Transverse colon (tissue), 4 donors: ENCODE measurements at places on chromosomes 7 and 10.

- no peak overlapping the region for H3K27ac ChIP-seq
- H3K4me1 ChIP-seq: peaks cover 5% of the 10 kb centered on the region
- no peaks in the 10 kb centered on the region for H3K36me3 ChIP-seq
- DNase-seq: no peak
- no peak overlapping the region for H3K4me3 ChIP-seq
These were observed 116.0 kb upstream of the ANKRD1 start for GRCh38 chr10:91036807-91037411.

DNA sequence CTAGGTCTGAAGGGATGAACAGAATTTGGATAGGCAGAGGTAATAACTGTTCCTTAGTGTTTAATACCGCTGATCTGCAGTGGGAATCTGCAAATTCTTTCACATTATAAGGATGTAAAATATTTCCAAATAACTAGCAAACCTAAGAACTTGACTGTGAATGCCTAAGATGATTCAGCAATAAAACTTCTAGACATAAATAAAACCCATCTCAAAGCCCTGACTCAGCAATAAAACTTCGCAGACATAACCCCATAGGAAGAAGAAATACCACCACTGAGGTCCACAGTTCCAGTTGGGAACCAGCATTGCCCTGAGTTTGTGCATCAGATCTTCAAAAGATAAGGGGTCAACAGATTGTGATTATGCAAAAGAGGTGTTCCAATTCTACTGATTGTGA, 354.2 kb downstream of the GFRA1 start:
- no peak overlapping the region for H3K4me3 ChIP-seq
- no peaks in the 10 kb centered on the region for H3K36me3 ChIP-seq
- H3K27me3 ChIP-seq: no peaks in the 10 kb centered on the region
- no peak overlapping the region for H3K27ac ChIP-seq

DNA sequence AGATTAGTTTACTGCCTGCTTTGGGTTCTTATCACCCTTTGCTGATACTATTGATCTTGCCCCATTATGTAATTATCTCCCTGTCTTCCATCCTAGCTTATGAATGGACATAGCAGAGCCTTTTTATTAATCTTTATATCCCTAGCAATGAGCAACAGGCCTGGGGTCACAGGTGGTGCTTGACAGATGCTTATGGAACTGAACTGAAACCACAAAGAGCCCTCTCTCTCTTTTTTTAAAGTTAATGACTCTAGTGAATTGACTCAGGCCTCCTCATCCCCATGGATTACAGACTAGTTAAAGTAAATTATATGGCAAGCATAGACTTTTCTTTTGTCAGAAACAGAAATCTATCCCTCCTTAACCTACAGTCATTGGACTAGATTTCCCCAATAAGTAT, 265.2 kb downstream of the PHTF2 start:
- H3K27me3 ChIP-seq: no peaks in the 10 kb centered on the region
- H3K4me1 ChIP-seq: no peaks in the 10 kb centered on the region
- H3K27ac ChIP-seq: no peak overlapping the region
- DNase-seq: no peak
- H3K4me3 ChIP-seq: no peak overlapping the region

GRCh38 chr10:128029731-128030369, 96.4 kb downstream of the MKI67 start:
- no peak overlapping the region for H3K27ac ChIP-seq
- no peaks in the 10 kb centered on the region for H3K27me3 ChIP-seq
- no peak for DNase-seq
- H3K4me1 ChIP-seq: no peaks in the 10 kb centered on the region
- H3K36me3 ChIP-seq: no peaks in the 10 kb centered on the region

GRCh38 chr10:96646751-96647166, 59.9 kb upstream of the TM9SF3 start:
- DNase-seq: no peak
- H3K36me3 ChIP-seq: no peaks in the 10 kb centered on the region
- no peaks in the 10 kb centered on the region for H3K27me3 ChIP-seq
- no peaks in the 10 kb centered on the region for H3K4me1 ChIP-seq
- no peak overlapping the region for H3K27ac ChIP-seq
- no peak overlapping the region for H3K4me3 ChIP-seq

DNA sequence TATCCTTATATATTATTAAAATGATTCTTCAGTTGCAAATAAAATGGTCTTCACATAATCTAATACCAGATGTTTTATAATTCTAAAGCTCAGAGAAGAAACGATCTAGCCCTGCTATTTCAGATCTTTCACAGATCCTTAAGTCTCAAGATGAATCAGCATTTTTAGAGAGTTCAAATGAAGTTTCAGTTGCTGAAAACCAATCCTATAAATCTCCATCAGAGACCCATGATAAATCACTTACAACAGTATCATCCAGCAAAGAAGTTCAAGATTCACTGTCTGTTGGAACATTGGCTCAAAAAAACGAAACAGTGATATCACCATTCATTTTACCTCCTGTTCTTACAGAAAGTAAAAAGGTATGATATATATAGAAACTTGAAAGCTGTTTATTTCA, 137.0 kb downstream of the CCDC7 start:
- H3K27me3 ChIP-seq: no peaks in the 10 kb centered on the region
- no peak for DNase-seq
- no peaks in the 10 kb centered on the region for H3K4me1 ChIP-seq
- H3K27ac ChIP-seq: no peak overlapping the region

DNA sequence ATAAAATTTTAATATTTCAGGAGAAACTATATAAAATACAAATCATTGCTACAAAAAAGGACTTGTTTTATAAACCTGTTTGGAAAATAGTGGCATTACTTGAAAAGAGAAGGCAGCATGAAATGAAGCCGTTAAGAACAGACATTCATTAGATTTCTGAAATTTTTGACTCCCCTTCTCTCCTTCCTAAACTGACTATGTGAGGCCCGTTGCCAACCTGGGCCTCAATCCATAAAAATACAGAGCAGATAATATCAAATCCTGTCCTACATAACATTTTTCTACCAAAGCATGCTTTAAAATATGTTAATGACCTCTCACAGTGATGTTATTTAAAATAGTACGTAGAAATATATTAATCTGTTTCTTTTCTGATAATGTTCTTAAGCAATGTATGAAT, 34.5 kb upstream of the ING3 start:
- no peak for DNase-seq
- H3K4me3 ChIP-seq: no peak overlapping the region
- no peaks in the 10 kb centered on the region for H3K27me3 ChIP-seq
- H3K4me1 ChIP-seq: no peaks in the 10 kb centered on the region
- H3K27ac ChIP-seq: no peak overlapping the region
- H3K36me3 ChIP-seq: no peaks in the 10 kb centered on the region

DNA sequence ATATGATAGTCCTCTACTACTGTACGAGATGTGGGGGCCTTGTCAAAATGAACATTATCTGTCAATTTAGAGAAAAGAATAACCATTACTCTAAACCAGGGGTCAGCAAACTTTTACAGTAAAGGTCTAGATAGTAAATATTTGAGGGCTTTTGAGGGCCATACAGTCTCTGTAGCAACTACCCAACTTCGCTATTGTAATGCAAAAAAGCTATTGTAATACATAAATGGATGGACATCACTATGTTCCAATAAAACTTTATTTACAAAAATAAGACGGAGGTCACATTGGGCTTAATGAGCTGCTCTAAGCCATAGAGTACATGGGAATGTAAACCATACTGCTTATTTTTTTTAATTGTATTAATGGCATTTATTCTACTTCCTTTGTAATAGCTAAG, 477.8 kb upstream of the GALNT17 start:
- H3K27me3 ChIP-seq: no peaks in the 10 kb centered on the region
- no peaks in the 10 kb centered on the region for H3K36me3 ChIP-seq

DNA sequence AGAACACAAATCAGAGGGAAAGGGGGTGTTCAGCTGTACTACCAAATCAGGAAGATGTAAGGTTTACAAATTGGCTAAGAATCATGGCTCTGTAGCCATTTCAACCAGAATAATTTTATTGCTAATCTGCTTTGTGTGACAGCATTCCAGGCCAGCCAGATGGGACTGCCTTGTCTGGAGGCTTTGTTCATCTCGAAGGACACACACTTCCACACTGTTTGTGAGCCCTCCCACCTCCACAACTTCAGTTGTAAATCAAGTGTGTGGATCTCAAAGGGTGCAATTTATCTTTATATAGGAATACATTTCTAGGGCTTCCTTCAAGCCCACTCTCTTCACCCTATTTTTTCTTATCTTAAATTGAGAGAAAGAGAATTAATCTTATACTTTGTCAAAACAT, 6.9 kb upstream of the OIT3 start:
- H3K4me1 ChIP-seq: no peaks in the 10 kb centered on the region
- H3K27me3 ChIP-seq: no peaks in the 10 kb centered on the region
- no peak overlapping the region for H3K27ac ChIP-seq

GRCh38 chr7:87361320-87361719, 15.9 kb downstream of the CROT start:
- H3K27ac ChIP-seq: no peak overlapping the region
- no peaks in the 10 kb centered on the region for H3K4me1 ChIP-seq
- peaks cover 9% of the 10 kb centered on the region for H3K36me3 ChIP-seq
- H3K4me3 ChIP-seq: no peak overlapping the region
- DNase-seq: no peak

DNA sequence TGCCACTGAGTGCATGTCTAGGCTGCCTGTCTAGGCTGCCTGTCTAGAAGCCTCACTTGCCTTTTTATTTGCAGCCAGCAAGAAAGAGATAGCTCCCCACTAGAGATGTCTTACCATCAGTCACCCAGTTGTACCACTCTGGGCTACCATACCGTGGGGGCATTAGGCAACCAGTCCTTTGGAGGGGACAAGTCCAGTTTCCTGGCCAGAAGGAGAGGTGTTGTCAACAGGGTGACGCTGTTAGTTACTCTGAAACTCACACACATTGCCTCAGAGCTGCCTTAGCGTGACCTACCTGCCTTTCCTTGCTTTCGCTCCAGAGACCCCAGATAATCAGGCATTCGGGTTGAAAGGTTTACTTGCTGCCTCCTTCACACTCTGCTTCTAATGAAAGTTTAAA, 155.4 kb downstream of the CELF2 start:
- no peaks in the 10 kb centered on the region for H3K4me1 ChIP-seq
- no peak for DNase-seq
- no peaks in the 10 kb centered on the region for H3K36me3 ChIP-seq
- H3K27me3 ChIP-seq: no peaks in the 10 kb centered on the region
- H3K27ac ChIP-seq: peak overlapping the region; percentile 58

DNA sequence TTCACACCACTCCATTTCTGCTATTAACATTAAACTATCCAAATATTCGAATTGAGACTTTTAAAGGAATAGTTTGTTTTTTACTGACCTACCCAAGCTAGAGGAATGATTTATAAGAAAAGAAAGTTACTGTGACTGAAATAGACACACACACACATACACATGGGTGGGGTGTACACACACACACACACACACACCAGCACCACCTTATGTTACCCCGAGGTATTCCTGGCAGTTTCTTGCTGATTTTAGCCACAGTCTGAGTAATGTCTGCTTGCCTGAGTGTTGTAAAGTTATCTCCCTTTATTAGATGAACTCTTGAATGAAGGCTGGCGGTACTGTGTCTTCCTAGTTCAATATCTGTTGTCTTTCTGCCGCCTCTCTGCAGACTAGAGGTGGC, 91.3 kb upstream of the PRKG1 start:
- H3K4me1 ChIP-seq: peaks cover 9% of the 10 kb centered on the region
- H3K4me3 ChIP-seq: no peak overlapping the region
- DNase-seq: no peak
- H3K27me3 ChIP-seq: no peaks in the 10 kb centered on the region
- no peaks in the 10 kb centered on the region for H3K36me3 ChIP-seq
- H3K27ac ChIP-seq: no peak overlapping the region

- H3K36me3 ChIP-seq: no peaks in the 10 kb centered on the region
- no peaks in the 10 kb centered on the region for H3K27me3 ChIP-seq
- DNase-seq: no peak
These were observed 15.5 kb upstream of the GTPBP4 start for GRCh38 chr10:972763-973162.

DNA sequence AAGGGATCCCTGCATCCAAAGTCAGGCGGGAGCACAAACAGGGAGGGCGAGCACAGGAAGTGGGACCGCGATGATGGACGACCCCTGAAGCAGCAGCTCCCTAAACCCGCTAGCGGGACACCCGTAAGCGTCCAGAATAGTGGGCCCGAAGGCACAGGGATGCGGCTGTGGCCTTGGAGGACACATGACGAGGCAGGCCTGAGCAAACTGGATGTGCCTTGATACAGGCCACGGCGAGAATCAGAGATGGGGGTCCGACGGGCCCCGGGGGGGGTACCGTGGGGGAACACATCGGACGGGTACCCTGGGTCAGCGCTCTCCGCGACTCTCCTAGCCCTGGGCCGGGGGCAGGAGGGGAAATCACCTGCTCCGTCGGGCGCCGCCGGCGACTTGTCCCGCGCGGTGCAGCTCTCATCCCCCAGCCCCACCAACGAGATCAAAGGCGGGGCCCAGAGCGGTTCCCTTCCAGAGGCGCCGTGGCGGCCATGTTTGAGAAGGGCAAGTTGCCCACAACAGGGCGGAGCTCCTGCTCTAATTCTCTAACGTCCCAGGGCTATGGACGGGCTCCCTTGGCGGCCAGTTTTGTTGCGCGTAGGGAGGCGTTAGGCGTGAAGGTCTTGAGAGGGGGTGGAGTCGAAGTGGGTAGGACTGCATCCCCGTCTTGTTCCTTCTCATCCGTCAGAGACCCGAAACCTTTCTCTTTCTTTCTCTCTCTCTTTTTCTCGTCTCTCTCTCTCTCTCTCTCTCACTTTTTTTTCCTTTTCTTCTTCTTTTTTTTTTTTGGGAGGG, at the start of gene CUEDC2:
CUEDC2 (minus strand) TSS at position 413 of the 789 bp plus-strand sequence. CDS start 7,386 bp downstream, outside the sequence.
- peaks cover 16% of the 10 kb centered on the region for H3K4me1 ChIP-seq
- peak; percentile 98 for DNase-seq
- H3K27me3 ChIP-seq: peaks cover 23% of the 10 kb centered on the region
- H3K27ac ChIP-seq: peak within 1 kb of the TSS; percentile 87
- H3K36me3 ChIP-seq: no peaks in the 10 kb centered on the region
- H3K4me3 ChIP-seq: peak within 1 kb of the TSS; percentile 99

DNA sequence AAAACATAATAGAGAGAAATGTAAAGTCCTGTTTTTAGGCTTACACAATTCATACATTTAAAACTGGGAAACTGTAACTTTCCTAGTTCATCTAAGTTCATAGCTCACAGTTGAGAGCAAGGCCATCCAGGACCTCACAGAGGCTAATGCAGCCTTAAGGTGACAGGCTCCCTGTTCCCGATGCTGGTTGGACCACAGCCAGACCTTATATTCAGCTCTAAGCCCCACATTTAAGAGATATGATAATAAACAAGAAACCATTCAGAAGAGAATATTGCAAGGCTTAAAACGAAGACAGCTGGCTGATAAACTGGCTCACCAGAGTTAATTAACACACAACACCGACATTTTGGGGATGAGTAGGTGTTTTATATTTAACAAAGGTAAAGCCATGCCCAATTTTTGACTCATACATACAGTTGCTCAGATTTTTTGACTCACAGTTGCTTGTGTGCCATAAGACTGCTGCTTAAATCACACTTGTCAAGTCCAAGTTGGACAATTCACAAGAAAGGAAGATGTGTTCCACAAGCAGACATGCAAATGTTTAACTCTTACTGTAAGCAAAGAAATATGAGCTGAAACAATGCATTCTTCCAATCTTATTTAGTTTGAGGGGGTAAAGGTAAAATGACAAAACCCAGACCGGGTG, 41.1 kb upstream of the TMEM213 start:
- no peaks in the 10 kb centered on the region for H3K36me3 ChIP-seq
- no peak for DNase-seq
- no peaks in the 10 kb centered on the region for H3K27me3 ChIP-seq
- no peak overlapping the region for H3K27ac ChIP-seq

GRCh38 chr10:21953585-21954057, 49.9 kb downstream of the DNAJC1 start:
- no peaks in the 10 kb centered on the region for H3K27me3 ChIP-seq
- DNase-seq: no peak
- no peak overlapping the region for H3K27ac ChIP-seq
- H3K36me3 ChIP-seq: no peaks in the 10 kb centered on the region
